Stimulated activated CD8-positive, alpha-beta memory T cell treated with anti-CD3 and anti-CD28 coated beads, Interleukin-2, amount 100 ng/mL, for 1 hour (primary cell): ENCODE measurements at places on chromosomes 7 and 10.

DNA sequence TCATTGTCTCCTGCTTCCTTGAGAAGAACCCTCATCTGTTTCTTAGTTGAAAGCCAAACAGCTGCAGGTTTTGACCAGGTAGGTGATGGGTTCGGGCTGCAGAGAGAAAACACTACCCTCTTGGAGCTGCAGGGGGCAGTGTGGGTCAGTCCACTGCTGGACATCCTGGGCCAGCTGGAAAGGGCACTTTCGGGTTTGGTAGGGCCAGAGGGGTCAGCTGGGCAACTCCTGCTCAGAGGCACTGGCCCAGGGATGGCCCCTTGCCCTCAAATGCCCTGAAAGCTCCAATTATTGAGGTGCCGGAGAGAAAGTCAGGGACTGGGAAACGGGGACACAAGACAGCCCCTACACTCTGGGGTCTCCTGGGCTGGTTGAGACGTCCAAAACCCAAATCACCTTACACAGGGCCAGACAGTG, 90.7 kb downstream of the MKI67 start:
- DNase-seq, result peak; percentile 40

- no peak for DNase-seq
These were observed 271.5 kb upstream of the ZWINT start for GRCh38 chr10:56632537-56632936.

- no peak for DNase-seq
These were observed 148.6 kb downstream of the GRK5 start for GRCh38 chr10:119355930-119356329.

DNA sequence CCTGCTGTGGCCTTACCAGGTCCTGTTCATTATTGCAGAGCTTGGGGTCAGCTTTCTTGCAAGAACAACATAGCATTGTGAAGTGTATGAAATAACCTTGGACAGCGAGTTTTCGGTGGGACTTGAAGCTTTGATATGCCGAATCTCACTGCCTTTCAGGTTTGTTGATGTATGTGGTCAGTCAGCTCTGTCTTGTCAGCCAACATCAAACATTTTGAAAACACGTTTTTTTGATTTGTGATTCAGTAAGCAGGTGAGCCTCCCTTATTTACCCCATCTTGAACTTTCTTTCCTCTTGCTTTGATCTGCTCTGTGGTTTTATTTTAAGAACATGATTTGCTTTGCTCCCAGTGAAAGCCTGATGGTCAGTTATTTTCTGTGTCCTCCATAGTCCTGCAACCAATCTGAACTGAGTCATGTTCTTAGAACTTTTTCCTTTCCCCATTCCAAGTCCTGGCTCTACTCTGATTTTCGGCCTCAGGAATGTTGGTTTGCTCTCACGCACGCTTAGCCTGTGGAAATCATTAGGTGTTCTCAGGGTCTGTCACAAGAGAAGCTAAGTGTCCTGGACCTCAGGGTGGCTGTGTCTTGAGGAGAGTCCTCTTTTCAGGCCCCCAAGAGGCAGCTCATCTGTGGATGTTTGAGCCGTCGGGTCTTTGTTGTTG, 8.7 kb downstream of the WBP1L start:
- no peak for DNase-seq

GRCh38 chr10:95833042-95833610, 74.6 kb upstream of the CC2D2B start:
- no peak for DNase-seq

DNA sequence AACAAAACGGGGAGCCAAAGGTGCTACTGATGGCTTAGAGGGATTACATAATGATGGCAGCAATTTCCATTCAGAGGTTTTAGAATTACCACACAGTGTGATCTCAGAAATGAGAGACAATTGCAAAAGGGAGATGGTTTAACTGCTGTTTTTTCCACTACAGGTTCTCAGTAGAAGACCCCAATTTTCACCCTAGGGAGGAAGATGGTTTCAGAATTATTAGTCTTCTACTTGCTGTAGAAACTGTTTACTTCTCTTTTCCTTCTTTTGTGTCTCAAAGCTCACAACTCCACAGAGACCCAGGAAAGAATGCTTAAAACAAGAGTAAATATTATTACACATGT, 226.5 kb downstream of the INHBA start:
- DNase-seq, result no peak

GRCh38 chr10:67770537-67770936, 67.5 kb downstream of the DNAJC12 start:
- DNase-seq, result no peak
